ENCODE measurements at places on chromosomes 12 and 14. TPM values are rescaled to one million over a fixed set of nuclear protein-coding genes. Genes with fewer than 3 reads are reported as not detected.

Gene RNASE13
- total RNA-seq: not detected

Gene CELA1
- not detected for total RNA-seq

Gene SCNN1A
- total RNA-seq: not detected

Gene TBC1D30
- 0.29 TPM for total RNA-seq

Gene ADAM21
- 1.5 TPM for total RNA-seq

Gene CMKLR1
- total RNA-seq: 0.33 TPM

Gene VRTN
- total RNA-seq: not detected

Gene ESPL1
- total RNA-seq: 14.1 TPM

Gene AKAP3
- total RNA-seq: 2.6 TPM

Gene SLC17A8
- not detected for total RNA-seq

Gene IGF1
- 0.83 TPM for total RNA-seq

Gene MDGA2
- total RNA-seq: under 0.01 TPM

Gene C14orf132
- total RNA-seq: 31.9 TPM

Gene CLEC4D
- not detected for total RNA-seq

Gene STAC3
- not detected for total RNA-seq

Gene KRT78
- total RNA-seq: not detected

Gene IRAK3
- 10.8 TPM for total RNA-seq

Gene KLRG1
- 1.0 TPM for total RNA-seq

Gene MGST1
- 123 TPM for total RNA-seq

Gene INF2
- total RNA-seq: 74.6 TPM

Gene A2M
- total RNA-seq: 42.7 TPM

Gene LTBP2
- total RNA-seq: 248 TPM

Gene MIP
- total RNA-seq: not detected

Gene FOXG1
- 0.83 TPM for total RNA-seq

Gene ERH
- total RNA-seq: 161 TPM

Gene FGF6
- total RNA-seq: not detected

Gene HVCN1
- total RNA-seq: 10.1 TPM

Measured in smooth muscle cell of trachea (primary cell).